ENCODE measurements at places on chromosomes 13 and 19.

GRCh38 chr13:40961826-40962225 is 57.3 kb downstream of the ELF1 start:
- no peak for DNase-seq

GRCh38 chr19:18620902-18621301 is 8.2 kb downstream of the TMEM59L start:
- DNase-seq = no peak

- no peak for DNase-seq
Observed at GRCh38 chr19:15432018-15432494, 13.3 kb upstream of the AKAP8L start.

DNA sequence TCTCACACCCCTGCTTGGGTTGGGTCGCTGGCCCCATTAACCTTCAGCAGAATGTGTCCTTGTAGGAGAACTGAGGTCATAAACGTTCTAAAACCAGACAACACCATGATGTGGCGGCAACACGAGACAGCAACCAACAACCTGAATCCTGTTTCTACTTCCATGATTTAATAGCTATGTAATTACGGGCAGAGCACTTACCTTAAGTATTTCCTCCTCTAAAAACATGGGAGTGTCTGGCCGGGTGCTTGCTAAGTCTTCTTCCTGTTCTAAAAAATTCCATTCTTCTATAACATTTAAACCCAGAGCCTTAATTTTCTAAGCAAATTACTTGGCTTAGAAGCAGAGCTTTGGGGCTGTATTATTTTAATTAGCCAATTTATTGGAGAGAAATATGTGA is 33.5 kb upstream of the IRS2 start:
- DNase-seq = no peak

GRCh38 chr19:30017172-30017571 is 75.1 kb downstream of the URI1 start:
- no peak for DNase-seq

DNA sequence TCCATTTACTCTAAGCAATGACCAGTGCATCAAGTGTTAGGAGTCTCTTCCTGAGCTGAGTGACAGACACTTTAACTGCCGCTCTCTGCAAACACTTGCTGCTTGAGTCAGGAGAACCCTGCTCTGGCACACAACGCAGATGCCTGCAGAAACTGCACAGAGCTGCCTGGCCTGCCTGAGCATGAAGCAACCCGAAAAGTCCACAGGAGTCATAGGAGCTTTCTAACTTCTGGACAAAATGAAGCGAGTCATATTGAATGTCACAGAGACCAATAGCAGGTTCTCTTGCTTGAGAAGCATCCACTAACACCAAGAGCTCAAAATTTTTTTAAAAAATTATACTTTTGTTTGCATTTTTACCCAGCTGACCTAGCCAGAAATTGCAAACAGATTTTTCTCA is 232.4 kb downstream of the LHFPL6 start:
- no peak for DNase-seq

DNA sequence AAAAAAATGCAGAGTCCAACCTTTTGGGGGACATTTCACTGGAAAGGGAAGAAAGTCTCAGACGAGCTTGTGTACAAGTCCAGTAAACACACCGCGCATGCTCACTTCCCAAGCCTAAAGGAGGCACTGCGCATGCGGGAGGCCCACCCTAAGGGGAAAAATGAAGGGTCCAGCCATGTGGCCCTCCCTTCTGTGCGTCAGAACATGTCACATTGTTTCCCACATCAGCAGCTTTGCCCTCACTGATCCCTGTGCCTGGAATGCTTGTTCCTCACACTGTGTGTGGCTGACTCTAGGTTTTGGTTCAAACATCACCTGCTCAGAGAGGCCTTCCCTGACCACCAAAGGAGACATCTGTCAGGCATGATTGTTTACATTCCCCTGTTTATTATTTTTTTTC is 4.4 kb downstream of the ELSPBP1 start:
- no peak for DNase-seq

DNA sequence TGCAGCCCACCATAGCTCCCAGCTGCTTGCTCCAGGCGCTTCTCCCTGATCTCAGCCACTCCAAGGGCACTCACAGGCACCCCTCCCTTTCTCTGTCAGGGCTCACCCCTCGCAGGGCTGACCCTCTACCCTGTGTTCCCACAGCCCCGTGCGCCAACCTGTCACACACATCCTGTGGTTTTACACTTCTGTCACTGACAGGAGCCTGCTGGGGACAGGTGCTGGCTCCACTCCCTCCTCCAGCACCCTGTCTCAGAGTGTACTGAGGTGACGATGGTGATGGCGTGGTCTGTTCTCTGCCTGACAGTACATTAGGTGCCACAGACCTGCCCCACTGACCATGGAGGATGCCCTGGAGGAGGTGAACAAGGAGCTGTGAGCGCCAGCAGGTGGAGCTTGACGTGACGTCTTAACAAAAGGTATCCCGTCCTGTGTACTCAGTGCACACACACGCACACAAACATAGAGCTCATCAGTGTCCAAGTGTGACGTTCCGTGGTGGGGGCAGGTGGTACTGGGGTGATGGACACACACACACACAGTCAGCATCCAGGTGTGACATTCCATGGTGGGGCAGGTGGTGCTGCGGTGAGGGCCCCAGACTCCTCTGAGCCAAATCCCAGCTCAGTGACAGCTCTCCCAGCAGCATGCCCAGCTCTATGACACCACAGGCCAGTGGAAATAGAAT is 20.9 kb downstream of the C19orf44 start:
- no peak for DNase-seq

- DNase-seq = no peak
Observed at GRCh38 chr19:39436350-39436716, 584 bp upstream of the RPS16 start.

DNA sequence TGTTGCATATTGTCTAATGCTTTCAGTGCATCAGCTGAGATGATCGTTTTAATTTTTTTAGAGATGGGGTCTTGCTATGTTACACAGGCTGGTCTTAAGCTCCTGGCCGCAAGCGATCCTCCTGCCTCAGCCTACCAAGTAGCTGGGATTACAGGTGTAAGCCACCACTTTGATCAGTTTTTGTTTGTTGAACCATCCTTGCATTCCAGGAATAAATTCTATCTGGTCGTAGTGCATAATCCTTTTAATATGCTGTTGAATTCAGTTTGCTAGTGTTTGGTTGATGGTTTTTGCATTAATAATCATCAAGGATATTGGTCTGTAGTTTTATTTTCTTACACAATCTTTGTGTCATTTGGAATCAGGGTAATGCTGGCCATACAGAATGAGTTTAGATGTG is 4.4 kb downstream of the ZNF211 start:
- no peak for DNase-seq

DNA sequence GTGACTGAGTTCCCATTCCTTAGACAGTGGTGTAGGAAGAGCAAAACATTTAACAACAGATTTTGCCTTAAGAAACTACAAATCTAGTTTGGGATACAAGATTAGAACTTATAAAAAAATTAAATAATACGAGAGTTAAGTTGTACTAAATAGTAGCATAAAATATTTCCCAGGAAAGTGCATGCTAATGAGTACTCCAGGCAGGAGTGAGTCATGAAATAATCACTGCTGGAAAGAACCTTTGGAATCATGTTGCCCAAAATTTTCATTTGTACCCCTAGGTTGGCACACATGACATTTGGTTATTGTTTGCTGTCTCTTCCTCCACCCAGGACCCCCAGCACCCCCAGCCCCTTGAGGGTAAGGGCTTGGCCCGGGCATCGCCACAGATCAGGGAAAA is 26.3 kb upstream of the KL start:
- DNase-seq = no peak

DNA sequence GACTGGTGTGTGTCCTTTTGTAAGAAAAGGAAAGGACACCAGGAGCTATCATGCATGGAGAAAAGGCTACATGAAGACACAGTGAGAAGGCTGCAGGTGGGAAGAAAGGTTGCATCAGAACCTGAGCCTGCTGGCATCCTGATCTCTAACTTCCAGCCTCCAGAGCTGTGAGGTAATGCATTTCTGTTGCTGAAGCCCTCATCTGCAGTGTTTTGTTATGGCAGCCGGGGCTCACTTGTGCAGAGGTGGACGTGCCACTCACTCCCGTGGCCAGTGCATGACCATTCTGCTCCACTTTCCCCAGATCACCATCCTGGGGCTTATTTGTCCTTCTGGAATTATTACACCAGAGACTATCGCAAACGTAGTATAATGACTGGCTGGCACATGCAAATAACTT is 155.3 kb downstream of the IRS2 start:
- no peak for DNase-seq
